ENCODE measurements at places on chromosomes 2 and 18.

- no peak for DNase-seq
These were observed 42.3 kb downstream of the SFT2D3 start for GRCh38 chr2:127743477-127744026.

DNA sequence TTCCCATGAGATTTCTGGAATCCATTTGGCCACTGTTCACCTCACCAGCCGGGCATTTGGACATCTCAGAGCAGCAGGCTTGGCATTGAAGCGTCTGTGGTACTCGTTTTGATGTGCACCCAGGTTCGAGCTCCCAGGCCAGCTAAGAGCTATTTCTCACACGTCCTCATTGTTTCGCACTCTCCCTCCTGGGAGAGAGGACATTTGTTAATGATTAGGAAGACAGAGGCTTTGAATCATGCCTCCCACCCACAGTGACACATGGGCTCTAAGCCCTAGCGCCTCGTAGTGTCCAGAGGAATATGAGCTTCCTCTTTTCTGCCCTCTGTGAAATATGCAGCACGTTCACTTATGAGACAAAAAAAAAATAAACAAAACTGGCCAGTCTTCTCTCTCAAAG, 361.8 kb downstream of the RND3 start:
- no peak for DNase-seq

DNA sequence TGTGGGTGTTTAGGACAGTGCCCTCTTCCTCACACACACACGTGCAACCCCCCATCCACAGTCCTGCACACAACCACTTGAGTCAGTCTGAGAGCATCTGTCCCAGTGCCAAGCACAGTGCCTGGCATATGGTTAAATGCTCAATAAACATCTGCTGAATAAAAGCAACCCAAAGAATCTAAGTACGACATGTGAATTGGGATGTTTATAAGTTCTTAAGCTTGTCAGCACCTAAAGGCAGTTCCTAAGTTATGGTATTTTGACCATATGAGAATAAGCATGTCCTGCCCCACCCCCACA, 37.8 kb downstream of the CAPN13 start:
- no peak for DNase-seq

DNA sequence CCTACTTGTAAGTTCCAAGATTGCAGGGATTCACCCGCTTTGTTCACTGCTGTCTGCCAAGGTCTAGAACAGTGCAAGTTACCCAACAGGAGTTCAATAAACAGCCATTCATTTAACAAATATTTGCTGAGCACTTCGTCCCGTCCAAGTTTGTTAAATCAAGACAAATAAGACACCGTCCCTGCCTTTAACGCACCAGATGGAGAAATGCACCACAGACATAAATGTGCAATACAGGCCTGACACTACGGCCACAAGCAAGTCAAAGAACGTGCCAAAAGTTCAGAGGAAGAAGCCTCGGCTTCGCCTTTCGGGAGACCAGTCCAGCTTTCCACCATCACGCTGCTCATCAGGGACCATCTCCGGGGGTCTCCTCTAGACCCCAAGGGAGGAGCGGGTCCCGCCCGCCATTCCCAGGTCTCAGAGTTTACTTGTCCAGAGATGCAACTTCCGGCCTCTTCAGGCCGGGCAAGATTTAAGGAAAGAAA, 429 bp downstream of the C2orf76 start:
- DNase-seq, result no peak

GRCh38 chr18:12455496-12455895, 47.8 kb downstream of the PRELID3A start:
- no peak for DNase-seq

GRCh38 chr18:32019251-32019948, 775 bp downstream of the RNF125 start:
- DNase-seq, result peak; percentile 27

- DNase-seq, result no peak
These were observed 131.8 kb upstream of the HS6ST1 start for GRCh38 chr2:128450211-128451024.

DNA sequence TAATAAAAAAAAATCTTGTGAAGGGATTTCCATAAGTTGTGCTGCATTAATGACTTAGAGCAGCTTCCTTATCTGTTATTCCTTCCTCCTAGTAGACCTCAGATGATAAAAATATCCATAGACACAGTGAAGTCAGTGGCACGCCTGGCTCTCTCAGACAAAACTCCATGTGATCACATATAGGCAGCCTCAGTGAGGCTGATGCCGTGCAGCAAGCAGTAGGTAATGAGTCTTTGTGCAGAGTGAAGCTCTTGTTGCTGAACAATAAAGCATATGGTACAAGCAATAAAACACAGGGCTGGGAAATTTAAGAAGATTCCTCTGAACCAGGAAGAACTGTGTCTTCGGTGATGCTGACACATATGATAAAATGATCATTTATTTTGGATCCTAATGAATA, 102.7 kb downstream of the CSRNP3 start:
- no peak for DNase-seq

DNA sequence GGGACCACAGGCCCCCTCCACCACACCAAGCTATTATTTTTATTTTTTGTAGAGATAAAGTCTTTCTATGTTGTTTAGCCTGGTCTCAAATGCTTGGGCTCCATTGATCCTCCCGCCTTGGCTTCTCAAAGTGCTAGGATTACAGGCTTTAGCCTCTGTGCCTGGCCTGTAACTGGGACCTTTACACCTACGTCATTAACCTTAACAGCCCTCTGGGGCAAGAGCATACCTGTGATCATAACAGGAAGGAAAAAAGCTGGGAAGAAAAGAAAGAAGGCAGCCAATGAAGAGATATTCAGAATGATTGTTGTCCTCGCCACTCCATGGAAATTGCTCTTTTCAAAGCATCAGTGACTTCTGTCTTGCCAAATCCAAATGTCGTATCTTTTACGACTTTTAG, 338.2 kb downstream of the LRRTM1 start:
- no peak for DNase-seq

DNA sequence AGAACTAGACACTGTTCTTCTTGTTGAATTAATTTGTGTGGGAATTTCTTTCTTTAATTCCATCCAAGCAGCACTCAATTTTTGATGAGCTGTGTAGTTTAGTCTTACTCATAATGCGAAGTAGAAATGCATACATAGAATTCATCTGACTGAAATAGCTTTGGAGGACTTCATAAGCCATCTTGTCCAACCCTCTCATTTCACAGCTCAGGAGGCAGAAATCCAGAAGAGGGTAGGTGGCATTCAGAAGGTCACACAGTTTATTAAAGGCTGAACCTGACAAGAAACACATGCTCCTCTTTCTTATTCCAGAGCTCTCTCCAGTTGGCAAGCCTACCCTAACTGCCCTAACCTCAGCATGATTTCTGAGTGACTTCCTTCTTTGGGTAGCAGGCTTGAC, 169.2 kb upstream of the NOSTRIN start:
- no peak for DNase-seq

- DNase-seq, result no peak
These were observed 145.0 kb downstream of the PRKCE start for GRCh38 chr2:45796500-45796899.

DNA sequence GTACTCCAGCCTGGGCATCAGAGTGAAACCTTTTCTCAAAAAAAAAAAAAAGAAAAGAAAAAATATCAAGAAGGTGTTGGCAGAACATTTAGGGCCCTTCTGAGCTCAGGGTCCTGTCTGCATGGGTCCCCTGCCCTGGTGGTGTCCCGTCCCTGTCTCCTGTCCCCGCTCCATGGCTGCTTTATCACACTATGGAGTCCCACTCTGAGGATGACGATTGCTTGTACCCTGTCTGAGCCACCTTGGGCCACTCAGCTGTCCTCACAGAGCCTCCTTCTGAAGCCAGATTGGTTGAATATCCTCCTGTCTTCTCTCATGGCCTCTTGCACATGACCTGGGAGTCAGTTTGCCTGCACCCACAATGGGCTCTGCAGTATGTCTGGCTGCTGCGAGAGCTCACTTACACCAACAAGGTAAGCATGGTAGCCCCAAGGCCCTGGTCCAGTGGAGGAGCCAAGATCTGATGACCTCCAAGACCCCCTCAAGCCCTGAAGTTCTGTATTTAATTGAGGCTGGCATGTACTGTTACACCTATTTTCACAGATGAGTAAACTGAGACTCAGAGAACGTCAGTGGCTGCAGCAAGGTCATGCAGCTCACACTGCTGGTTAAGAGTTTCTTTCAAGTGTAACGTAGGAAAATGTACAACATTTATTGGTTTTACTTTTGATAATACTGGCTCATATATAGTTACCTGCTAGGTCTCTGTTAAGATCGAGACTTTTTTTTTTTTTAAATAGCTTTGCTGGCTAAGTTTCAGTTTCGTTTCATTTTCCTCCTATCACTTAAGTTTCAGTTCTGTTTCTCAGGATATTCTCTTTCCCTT, 16.9 kb upstream of the ZCCHC2 start:
- DNase-seq, result peak; percentile 76

DNA sequence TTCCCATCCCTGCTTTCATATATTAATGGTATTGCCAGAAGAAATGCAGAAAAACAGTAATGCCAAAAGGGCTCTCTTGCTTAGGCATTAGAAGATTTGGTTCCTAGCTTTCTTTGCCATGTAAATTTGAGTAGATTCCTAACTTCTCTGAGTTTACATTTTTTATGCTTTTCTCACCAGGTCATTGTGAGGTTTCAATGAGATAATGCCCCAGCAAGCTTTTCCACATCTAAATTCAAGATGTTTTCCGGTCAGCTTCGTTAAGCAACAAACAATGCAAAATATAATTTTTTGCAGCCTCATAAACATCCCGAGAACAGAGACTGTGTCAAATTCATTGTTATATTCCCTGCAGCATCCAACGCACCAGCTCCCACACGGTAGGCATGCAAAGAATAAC, 44.9 kb downstream of the NCKAP5 start:
- no peak for DNase-seq

DNA sequence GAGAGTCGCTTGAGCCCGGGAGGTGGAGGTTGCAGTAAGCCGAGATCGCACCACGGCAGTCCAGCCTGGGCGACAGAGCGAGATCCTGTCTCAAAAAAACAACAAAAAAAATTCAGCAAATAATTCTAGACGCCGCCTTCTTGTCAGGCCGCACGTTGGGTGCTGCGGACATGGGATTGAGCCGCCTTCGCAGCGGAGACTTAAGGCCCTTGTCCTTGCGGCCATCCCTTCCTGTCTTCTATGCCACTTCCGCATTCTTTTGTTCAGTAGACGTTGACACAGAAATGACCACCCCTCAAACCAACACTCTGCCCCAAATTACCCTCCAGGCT, 15.8 kb downstream of the PTPN18 start:
- no peak for DNase-seq

GRCh38 chr18:64245126-64245861, 96.4 kb upstream of the LINC00305 start:
- no peak for DNase-seq

DNA sequence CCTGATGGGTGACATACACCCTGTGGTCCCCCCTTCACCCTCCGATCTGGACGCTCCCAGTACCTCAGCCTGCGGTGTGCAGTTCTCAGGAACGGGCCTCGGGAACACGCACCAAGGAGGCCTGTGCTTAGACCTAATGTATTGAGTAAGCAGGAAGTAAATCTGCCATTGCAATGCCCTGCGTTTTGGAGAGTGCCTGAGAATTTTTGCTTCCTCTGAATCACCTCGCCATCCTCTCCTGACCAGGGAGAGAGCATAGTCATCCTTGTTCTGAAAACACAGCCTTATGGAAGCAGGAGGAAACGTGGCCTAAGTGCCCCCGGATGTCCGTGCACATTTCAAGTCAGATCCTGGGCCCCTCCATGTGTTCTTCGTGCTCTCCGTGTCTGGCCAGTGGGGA, 272.2 kb downstream of the NDUFA10 start:
- DNase-seq, result no peak

DNA sequence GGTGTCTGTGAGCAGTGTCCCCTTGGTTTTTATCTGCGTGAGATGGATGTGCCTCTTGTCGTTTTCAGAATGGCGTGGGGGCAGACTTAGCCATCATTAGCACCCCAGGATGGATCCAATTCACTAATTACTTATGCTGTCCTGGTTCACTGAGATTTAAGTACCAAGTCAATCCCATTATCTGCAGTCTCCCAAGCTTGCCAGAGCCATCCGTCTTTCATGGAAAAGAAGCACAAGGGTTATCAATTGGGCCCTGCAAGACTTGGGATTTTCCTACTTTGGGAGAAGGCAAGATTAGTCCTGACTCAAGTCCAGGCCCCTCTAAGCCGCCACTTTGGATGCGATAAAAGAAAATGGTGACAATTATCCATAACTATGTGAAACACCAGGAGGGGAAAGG, 404.0 kb downstream of the TMEM182 start:
- no peak for DNase-seq

DNA sequence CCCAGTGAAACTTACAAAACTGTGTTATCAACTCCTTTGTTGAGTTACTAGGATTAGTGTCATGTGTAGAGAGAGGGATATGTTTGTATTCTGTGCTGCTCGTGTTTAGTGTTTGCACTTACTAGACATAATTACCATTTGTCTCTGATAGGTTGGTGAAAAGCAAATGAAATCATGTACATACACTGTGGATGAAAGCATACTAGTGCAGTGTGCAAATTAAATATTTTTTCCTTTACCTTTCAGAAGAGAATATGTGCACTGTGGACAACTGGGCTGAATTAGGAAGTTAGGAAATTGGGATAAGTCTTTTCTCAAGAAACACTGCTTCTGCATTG, 1.2 kb downstream of the KIAA1328 start:
- DNase-seq, result no peak

DNA sequence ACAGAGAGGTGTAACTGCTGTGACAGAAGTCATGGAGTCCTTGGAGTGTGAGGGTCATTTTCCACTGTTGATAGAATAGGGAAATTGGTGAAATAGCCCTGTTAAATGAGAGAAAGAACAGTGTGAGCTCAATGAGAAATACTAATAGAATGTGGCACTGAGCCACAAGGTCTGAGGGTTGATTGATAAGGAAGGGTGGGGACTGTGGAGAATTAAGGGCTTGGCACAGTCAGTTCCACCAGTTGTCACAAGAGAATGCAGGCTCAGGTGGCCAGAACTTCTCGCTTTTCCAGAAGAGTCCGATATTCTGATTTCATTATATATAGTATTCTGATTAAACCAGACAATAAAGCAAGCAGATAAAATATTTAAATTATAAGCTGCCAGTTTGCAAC, 9.1 kb upstream of the IL1RN start:
- DNase-seq, result no peak

- no peak for DNase-seq
These were observed 343.6 kb upstream of the SYT4 start for GRCh38 chr18:43620936-43621335.

DNA sequence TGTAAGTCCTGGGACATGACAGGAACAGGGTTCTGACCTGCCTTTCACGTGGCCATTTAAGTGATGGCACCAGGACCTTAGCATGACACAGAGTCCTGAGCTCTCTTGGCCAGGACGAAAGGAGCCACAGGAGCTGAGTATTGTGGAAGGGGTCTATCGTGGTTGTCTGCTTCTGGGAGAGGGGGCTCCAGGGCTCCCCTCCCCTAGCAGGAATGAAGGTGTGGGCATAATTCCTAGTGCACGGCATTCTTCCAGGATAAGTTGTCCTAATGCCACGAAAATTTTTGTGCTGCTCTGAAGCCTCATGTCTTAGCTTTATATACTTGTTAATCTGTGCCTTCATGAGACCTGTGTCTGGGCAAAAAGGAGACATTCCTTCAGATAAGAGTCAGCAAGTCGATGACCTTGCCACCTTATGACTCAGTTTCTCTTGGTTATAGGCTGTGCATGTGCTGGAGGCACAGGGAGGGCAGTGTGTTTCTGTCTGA, 17.1 kb downstream of the GATA6 start:
- no peak for DNase-seq

- no peak for DNase-seq
These were observed 5.3 kb upstream of the TMEM185B start for GRCh38 chr2:120228503-120228902.

All from stimulated activated effector memory CD8-positive, alpha-beta T cell treated with anti-CD3 and anti-CD28 coated beads, Interleukin-12 subunit alpha, Interleukin-12 subunit beta, amount 100 ng/mL, for 72 hours (primary cell).